ENCODE measurements at places on chromosomes 5 and 9.

- no peak for DNase-seq
These were observed 19.5 kb downstream of the SLC22A5 start for GRCh38 chr5:132389051-132389331.

DNA sequence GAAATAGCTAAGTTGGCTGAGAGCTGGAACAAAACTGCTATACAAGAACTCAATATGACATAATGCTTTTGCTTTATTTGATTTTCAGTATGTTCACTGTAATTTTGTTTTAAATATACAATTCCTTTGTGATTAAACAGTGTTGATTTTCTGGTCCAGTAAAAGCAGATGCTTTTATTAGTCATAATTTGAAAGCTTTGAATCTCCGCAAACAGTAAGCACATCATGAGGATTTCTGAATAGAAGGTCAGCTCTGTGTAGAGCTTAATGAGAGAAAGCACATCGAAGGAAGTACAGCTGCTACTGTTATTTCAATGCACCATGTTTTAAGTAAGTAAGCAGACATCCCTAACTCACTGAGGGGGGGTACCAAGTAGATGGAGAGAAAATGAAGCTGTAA is 701.3 kb upstream of the ACO1 start:
- no peak for DNase-seq

DNA sequence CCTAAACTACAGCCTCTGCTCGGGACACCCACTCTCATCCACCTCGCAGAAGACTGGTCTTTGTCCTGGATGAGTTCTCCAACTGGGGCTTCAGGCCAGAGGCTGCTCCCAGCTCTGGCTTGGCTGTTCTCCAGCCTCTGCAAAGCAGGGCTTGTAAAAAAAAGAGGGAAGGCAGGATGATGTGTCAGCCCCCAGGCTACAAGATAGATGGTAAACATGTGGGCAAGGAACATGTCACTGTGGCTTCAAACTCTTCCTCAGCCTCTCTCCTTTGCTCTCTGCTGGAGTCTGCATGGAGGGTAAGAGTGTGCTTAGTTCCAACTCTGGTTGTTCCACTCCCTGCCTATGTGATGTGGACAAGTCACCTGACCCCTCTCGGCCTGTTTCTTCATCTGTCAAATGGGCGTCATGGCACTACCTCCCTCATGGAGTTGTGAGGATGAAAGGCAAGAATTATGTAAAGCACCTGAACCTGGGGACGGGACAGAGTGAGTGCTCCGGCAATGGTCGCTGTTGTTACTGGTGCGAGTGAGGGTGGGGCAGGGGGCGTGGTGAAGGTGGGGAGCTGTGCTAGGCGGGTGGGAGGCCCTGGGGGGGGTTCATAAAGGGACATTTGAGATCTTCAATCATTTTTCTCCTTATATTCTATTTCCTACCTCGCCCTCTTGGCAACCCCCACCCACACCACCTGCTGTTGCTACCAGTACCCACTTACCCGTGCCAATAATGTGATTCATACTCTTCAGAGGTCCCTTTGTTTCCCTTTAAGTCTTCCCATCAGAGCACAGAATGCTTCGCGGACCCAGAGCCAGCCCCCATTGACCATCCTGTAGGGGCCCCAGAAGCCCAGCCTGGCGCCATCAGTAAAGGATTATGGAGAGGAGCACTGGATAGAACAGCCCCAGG is 6.8 kb upstream of the ZNF79 start:
- DNase-seq = peak; percentile 72

DNA sequence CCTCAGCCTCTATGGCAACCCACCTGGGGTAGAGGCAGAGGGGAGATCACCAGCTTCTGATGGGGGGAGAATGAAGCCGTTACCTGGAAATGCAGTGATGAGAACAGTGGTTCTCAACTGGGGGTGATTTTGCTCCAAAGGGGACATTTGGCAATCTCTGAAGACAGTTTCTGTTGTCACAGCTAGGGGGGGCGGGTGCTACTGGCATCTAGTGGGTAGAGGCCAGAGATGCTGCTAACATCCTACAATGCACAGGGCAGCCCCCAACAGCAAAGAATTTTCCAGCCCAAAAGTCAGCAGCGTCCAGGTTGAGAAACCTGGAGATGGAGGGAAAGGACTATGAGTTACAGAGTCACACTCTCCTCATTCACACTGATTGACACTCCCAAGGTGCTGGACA is 84.5 kb downstream of the FGF1 start:
- DNase-seq = no peak

DNA sequence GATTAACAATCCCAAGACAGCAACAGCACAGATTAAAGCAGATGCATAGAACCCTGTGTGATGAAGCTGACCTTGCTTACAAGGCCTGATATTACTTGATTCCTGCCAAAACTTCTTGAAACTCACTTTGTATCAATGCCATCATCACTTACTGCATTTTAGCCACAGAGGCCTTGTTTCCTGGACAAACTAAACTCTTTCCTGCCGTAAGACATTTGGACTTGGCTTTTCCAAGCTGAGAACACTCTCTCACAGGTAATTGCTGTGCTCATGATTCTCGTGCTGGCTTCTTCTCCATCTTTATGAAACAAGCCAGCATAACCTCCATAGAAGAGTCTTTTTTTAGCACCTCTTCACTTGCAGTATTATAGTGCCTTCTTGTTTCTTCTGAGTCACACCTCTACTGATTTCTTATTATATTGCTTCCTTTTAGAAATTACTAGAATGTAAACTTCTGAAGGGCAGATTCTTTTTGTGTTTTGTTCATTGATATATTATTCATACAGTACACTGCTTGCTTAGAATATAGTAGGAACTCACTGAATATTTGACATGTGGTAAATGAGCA is 456.5 kb upstream of the ZNF608 start:
- no peak for DNase-seq

DNA sequence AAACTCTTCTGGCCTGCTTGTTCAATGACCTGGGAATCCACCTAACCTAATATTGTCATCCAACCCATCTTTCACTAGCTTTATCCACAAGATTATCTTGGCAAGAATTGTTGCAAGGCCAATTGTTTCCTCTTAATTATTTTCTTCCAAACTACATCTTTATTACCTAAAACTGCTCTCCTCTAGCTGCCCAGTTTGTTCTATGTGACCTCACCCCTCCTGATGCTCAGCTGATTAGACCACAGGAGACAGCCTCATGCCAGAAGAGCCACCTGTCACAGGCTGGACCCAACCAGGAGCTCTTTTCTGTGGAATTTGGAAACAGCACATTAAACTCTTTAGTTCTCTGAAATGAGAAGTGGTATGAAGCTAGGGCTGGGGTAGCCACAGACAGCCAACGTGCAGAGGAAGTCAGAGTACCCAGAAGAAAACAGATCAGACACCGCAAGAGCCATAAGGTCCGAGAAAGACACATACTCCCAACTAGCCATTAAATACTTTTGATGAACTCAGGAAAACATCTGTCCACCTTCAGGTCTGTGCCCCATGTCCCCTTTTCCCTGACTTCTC is 12.0 kb downstream of the SAXO1 start:
- no peak for DNase-seq

DNA sequence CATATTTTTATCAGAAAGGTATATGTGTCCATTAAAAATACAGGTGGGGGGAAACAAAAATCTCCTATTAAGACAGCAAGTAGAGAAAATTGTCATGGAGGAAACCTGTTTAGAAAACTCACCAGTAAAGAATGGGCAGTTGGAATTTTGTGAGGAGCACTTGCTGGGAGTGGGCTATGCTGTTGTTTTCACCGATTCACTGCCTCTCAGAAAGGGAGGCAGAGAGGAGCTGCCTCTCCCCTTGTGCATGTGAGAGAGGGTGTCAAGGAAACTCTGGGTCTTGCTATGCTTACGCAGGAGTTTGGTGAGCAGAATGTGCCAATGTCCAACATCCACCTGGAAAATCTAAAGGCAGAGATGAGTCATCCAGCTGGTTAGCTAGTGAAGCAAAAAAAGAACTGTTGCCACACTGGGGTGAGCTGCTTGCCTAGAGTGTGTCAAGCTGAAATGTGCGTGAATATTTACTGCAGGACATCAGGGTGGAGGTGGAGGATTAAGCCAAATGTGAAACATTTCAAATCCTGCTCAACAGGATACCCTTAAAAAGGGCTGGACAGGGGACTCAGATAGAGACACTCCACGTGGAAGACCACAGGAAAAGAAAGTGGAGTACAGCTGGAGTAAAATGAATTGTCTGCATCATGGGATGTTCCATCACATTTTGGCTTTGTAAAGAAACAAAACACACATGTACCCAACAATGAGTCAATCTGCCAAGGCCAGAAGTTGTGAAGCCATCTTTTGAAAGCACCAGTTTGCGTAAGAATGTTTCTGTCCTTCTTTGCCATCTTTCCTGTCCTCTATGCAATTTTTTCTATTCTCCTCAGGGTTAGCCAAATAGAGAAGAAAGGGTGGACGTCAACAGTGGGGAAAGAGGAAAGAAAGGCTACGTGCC is 449.7 kb upstream of the MPDZ start:
- DNase-seq = no peak

DNA sequence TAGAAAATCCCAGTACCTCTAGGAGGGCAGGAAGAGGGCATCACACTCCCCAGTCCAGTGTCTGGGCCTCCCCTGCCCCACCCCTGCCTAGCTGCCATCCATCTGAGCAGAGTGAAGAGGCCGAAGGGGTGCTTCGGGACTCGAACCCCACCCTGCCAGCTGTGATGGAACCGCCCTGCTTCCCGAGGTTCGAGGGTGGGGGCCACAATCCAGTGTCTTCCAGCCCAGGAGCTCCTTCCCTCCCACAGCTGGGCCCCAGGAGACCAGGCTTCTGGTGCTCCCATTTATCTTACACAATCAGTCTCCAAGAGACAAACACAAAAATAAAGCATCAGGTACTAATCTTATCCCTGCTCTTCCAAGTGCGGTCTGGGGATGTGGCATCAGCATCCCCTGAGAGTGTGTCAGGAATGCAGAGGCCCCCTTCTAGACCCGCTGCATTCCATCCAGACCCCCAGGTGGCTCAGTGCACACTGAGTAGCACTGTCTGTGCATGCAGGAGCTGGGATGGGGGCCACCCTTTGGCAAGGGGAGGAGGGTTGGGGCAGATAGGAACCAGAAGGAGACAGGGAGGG is 122.8 kb upstream of the TBC1D2 start:
- no peak for DNase-seq

GRCh38 chr5:96931605-96932004 is 4.3 kb upstream of the LNPEP start:
- no peak for DNase-seq

GRCh38 chr9:23686257-23686656 is 139.8 kb downstream of the ELAVL2 start:
- DNase-seq = peak; percentile 57

DNA sequence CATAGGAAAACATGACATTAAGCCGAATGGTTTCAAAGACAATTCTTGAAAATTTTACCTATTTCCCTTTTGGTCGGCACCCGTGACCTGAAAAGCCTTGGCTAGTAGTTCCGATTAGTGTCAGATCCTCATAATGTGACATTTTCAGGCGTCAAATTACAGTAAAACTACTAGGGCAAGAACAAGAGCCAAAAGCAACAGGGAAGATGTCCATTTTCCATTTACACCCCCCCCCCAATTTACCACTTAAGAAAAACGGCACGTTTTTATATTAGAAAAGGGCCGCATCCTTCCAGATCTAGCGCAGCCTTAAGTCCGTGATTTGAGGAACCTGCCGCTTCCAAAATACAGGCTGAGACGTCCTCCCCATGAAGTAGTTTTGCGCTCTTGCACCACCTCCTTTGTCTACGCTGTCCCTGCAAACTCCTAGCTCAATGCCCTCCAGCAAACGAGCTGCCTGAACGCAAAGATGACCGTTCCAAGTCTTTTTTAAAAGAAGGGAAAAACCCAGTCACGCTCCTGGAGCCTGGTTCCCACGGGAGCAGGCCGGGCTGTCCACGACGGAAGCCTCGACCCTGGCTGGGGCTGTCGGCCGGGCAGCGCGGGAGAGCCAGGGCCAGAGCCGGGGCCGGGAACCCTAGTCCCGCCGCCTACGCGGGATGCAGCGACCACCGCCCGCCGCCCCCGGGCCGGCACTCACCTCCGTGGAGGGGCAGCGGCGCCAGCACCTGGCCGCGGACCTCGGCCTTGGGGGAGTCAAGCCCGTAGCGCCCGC is 616 bp downstream of the RNF130 start:
- DNase-seq = peak; percentile 36

- no peak for DNase-seq
These were observed 145.8 kb downstream of the BARX1 start for GRCh38 chr9:93809204-93809940.
